ENCODE measurements at places on chromosomes 13 and 19. TPM values are rescaled to one million over a fixed set of nuclear protein-coding genes. Genes with fewer than 3 reads are reported as not detected.

ZNF665 gene
- not detected for total RNA-seq

ACER1 gene
- total RNA-seq, result not detected

SIGLEC8 gene
- not detected for total RNA-seq

KANK3 gene
- 3.5 TPM for total RNA-seq

NLRP12 gene
- not detected for total RNA-seq

EPS8L1 gene
- total RNA-seq, result 5.8 TPM

CYP2A7 gene
- total RNA-seq, result not detected

USHBP1 gene
- total RNA-seq, result not detected

TMEM59L gene
- total RNA-seq, result 6.2 TPM

DENND1C gene
- 0.28 TPM for total RNA-seq

JSRP1 gene
- total RNA-seq, result 1.2 TPM

ZNF446 gene
- total RNA-seq, result 12.2 TPM

NLRP5 gene
- total RNA-seq, result not detected

CD209 gene
- not detected for total RNA-seq

SERPINE3 gene
- total RNA-seq, result not detected

PRMT1 gene
- 399 TPM for total RNA-seq

DPY19L3 gene
- total RNA-seq, result 11.6 TPM

CEACAM1 gene
- 1.8 TPM for total RNA-seq

SPRY2 gene
- total RNA-seq, result 11.8 TPM

GDF15 gene
- total RNA-seq, result 56.6 TPM

PNMA8B gene
- total RNA-seq, result not detected

EXOC3L2 gene
- total RNA-seq, result 1.2 TPM

ATP4A gene
- not detected for total RNA-seq

KLK2 gene
- total RNA-seq, result not detected

DAPK3 gene
- 56.3 TPM for total RNA-seq

ZNF761 gene
- total RNA-seq, result 9.2 TPM

CEACAM6 gene
- 27.1 TPM for total RNA-seq

EDNRB gene
- not detected for total RNA-seq

COL4A1 gene
- total RNA-seq, result 87.5 TPM

SAMD4B gene
- total RNA-seq, result 187 TPM

FAM124A gene
- 2.6 TPM for total RNA-seq

OR7C1 gene
- not detected for total RNA-seq

ISYNA1 gene
- total RNA-seq, result 41.5 TPM

FBXO27 gene
- 7.7 TPM for total RNA-seq

CILP2 gene
- total RNA-seq, result 0.10 TPM

ZNF726 gene
- 0.59 TPM for total RNA-seq

SHANK1 gene
- 0.35 TPM for total RNA-seq

CEACAM8 gene
- not detected for total RNA-seq

BEST2 gene
- not detected for total RNA-seq
